ENCODE measurements at places on chromosomes 5 and 9.
A peak's percentile ranks its signal among the peaks of the same experiment; 100 is the strongest.

DNA sequence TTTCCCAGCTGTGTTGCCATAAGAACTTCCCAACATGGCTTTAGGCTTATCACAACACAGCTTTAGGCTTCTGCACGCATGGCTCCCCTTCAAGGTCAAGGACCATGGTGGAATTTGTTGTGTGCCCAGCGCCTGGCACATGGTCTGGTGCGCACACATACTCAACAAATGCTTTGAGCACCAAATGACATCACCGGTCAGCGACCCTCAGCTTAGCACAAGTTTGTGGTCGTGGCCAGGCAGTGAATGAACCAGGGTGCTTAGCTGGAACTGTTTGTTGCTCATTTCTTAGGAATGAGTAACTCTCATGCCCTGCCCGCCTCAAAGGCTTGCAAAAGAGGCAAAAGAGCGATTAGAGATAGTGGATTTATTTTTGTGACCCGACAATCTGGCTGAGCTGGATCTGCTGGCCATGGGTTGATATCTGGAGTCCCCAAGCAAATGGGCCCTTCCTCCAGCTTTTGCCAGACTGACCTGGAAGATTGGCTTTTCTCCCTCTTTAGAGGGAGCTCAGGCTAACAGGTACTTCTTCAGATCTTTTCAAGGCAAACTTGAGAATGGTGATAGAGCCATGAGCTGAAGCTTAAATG, 58.9 kb downstream of the DAP start:
- peak; percentile 89 for DNase-seq

- no peak for DNase-seq
Measured at GRCh38 chr9:112784020-112784785, 33.6 kb downstream of the SNX30 start.

DNA sequence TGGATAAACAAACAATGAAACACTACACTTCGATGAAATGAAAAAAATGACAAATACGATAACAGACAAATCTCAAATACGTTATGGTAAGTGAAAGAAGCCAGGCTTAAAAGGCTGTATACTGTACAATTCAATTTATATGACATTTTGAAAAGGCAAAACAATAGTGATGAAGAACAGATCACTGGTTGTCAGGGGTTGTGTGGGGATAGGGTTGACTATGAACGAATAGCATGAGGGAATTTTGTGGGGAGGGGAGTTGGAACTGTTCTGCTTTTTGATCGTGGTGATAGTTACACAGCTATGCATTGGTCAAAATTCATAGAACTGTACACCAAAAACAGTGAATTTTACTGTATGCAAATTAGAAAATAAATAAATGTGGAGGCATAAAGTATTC, 7.8 kb upstream of the FER start:
- no peak for DNase-seq

DNA sequence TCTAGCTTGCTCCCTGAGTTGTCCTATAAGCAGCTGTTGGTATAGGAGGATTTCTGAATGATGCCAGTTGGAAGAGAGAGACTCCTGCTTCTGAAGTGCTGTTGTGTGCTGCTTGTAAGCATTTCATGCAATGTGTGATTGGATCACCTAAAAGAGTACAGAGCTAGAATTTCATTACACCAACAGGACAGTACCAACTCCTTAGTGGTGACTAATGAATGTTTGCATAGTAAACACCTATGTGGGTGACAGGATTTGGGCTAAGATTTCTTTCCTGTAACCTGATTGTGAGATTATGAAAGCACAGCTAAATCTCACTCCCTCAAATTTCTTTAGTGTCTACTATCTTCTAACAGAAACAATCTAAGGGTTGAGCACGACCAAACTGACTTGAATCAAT, 67.0 kb downstream of the GCNT1 start:
- DNase-seq, result peak; percentile 17

DNA sequence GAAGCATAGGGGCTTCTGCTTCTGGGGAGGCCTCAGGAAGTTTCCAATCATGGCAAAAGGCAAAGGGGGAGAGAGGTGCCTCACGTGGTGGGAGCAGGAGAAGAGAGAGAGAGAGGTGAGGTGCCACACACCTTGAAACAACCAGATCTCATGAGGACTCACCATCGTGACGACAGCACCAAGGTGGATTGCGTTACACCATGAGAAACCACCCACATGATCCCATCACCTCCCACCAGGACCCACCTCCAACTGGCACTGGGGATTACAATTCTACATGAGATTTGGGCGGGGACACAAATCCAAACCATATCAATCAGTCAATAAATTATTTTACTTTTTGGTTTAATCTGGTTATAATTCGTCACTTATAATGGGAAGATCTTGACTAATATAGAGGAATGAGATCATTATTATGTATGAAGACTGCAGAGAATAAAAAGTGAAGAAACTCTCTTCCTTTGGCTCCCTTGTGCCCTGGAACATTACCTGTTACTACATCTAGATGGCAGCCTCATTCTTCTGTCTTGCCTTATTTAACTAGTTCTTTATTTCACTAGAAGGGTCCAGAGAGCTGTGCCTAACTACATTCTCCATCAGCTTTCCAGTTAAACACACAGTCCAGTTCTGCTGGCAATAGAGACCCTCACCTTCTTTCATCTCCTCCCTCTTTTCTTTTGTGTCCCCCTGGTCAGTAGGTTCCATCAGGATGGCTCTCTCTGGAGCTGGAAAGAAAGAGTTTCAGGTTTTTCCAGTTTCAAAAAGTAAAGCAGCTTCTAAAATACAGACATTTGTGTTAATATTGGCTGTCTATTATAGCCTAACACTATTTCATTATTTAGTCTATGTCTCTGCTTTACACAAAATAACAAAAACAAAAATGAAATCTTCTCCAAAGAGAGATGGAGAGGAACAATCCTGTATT, 21.7 kb upstream of the SPINK7 start:
- DNase-seq, result peak; percentile 51

GRCh38 chr5:172463031-172463430, 8.7 kb upstream of the SH3PXD2B start:
- no peak for DNase-seq

- DNase-seq, result no peak
Measured at GRCh38 chr5:136808756-136809155, 443.4 kb upstream of the TRPC7 start.

DNA sequence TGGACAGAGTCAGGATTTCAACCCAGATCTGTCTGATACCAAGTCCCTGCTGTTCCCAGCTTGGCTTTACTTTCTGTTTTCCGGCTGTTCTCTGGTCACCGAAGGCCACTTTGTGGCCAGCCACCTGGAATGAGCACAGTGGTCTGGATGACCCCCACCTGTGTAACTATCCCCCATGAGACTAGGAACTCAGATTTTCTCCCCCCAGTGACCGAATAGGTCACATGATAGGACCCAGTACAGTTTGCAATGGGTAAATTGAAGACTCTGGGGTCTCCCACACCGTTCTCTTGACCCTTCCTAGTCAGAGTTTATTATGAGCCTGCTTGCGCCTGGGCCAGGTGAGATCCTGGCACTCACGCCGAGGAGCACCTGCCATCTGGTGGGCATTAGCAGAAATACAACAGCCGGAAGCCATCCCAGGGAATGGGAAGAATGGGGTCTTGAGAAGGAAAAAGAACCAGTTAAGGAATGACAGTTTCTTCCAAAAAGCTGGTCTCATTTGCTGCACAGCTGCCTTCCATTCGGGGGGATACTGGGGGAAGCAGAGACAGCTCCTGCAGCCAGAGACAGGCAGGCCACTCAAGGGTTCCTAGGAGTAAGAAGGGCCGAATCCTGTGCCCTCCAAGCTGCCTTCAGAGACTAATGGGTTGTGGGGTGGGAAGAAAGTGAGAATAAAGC, 7.1 kb downstream of the PHYHD1 start:
- peak; percentile 47 for DNase-seq

All from GM23248 (cell line).